ENCODE measurements at places on chromosomes 11 and 22.

DNA sequence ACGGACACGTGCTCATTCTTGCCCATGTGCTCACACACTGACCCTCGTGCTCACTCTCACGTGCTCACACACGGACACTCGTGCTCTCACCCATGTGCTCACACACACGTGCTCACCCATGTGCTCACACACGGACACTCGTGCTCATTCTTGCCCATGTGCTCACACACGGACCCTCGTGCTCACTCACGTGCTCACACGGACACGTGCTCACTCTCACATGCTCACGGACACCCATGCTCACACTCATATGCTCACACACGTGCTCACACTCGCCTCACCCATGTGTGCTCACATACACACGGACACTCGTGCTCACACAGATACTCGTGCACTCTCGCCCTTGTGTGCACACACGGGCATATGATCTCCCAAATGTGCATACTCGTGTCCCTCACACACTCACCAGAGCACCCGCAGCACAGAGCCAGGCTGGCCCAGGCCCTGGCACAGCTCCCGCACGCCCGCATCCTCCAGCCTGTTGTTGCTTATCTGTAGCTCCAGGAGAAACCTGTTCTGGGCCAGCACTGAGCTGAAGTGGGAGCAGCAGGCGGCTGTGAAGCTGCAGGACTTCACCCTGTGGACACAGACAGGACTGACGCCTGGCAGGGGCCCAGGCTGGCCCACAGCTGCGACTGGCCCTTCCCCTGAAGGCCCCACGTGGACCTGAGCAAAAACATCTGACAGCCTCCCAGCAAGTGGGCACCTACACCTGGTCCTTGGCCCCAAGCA is 9.3 kb downstream of the RNH1 start:
- DNase-seq: no peak

DNA sequence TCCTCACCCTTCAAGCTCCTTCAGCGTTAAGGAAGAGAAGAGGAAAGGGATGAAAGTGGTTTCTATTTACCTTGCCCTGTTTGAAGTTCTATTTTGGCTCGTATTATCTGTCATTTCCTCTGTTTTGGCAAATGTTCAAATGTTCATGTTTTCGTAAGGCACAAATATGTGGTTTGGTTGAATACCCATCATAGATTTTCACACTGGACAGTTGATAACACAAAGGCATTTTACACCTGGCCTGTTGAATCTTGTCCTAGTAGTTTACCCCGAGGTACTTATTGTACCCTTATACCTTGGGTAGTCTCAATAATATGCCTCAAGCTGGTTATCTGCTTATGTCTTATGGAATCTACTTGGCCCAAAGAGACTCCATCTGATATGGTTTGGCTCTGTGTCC is 706.9 kb downstream of the METTL15 start:
- DNase-seq: no peak

DNA sequence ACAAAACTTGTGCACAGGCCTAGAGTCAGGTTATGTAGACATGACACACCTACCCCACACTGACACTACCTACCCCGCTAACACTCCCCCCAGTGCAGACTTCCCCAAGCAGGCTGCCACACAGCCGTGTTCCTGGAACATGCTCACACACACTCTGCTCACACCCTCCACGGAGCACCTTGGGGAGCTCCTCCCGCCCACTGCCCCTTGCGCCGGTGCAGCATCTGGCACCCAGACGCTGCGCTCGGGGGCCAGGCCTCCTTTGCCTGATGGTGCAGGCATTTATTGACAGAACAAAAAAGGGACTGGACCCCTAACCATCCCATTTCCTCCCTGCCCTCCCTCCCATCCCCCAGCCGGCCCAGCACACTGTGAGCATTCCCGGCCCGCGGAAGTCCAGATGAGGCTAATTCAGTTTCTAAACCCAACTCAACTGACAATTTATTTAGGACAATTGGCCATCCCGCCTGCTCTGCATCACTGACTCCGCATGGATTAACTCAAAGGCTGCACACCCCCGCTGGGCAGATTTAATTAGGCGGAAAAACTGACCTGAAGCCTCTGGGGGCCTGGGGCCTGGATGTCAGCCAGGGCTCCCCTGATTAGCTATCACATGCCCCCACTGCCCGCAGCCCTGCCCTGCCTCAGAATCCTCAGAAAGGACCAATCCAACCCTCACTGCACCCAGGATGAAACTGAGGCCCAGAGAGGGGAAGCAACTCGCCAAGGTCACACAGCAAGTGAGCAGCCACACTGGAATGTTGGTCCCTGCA is 30.1 kb downstream of the KCNC1 start:
- DNase-seq: no peak

- DNase-seq: no peak
These were observed 8.2 kb downstream of the CFL1 start for GRCh38 chr11:65849771-65850216.

DNA sequence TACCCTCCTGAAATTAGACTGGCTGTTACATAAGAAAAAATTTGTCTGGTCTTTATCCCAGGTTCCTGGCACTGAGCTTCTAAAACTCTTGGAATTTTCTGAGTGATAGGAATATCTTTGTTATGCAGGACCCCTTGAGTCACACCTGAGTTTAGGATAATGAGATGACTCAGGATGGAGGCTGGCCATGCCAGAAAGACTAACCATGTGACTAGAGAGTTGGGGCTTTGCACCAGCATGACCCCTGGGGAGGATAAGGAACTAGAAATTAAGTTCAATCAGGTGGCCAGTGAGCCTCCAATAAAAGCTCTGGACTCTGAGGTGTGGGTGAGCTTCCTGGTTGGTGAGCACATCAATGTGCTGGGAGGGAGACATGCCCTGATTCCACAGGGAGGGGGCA is 88.1 kb downstream of the XRRA1 start:
- DNase-seq: no peak

DNA sequence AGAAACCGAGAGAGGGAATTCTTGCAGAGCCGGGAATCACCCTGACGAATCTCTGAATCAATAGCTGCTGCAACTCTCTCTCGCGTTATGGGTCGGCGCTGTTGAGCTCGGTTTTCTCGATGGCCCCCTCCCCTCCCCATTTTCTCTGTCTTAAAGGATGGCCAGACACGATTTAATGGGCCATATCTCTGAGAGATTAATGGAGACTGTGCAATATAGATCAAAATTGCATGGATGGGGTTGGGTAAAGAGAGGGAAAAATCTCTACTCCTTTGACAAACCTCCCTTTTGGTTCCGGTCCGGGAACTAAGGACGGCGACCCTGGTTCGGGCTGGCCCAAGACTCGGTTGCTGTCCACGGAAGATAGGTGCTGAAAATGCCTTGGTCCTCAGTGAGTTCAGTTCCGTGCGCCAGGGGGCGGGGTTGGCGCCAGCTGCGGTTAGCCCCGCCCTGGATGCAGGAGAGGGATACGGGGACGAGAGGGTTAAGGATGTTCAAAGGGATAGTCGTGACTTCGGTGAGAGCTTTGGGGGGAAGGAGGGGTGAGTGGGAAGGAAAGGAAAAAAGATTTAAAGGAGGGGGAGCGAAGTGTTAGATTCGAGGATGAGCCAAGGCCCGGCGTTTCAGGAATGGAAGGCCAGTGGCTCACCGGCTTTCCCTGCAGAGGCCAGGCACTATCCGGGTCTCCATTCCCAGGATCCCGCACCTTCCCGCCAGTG is 103.6 kb upstream of the HSD17B12 start:
- DNase-seq: no peak

GRCh38 chr22:16563555-16564520 is 28.8 kb downstream of the CCT8L2 start:
- no peak for DNase-seq
